Endothelial cell of umbilical vein (primary cell): ENCODE measurements at places on chromosomes 16 and 17.

GRCh38 chr16:67104845-67105244, 4.9 kb upstream of the PHAF1 start:
- peaks cover 2% of the 10 kb centered on the region for H3K36me3 ChIP-seq
- no peak overlapping the region for H3K27ac ChIP-seq
- H3K4me3 ChIP-seq, result no peak overlapping the region
- no peak for DNase-seq
- H3K27me3 ChIP-seq, result no peaks in the 10 kb centered on the region

DNA sequence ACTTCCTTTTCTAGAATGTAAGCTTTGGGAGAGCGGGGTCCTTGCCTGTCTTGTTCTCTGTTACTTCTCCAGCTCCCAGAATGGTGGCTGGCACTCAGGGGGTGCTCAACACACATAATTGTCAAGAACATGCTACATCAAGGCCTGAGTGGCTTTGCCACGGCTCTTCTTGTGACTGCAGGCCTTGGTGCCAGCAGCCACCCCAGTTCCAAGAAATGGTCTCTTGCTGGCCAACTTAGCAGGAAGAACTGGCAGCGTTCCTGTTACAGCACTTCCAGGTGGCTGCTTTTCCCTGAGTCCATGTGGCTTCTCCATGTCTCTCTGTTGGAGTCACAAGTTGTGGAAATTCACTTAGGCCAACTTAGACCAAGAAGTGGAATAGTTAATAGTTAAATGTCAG, 36.1 kb downstream of the PRKCB start:
- no peak overlapping the region for H3K4me3 ChIP-seq
- no peaks in the 10 kb centered on the region for H3K4me1 ChIP-seq
- no peaks in the 10 kb centered on the region for H3K36me3 ChIP-seq
- no peaks in the 10 kb centered on the region for H3K27me3 ChIP-seq
- H3K27ac ChIP-seq, result no peak overlapping the region

DNA sequence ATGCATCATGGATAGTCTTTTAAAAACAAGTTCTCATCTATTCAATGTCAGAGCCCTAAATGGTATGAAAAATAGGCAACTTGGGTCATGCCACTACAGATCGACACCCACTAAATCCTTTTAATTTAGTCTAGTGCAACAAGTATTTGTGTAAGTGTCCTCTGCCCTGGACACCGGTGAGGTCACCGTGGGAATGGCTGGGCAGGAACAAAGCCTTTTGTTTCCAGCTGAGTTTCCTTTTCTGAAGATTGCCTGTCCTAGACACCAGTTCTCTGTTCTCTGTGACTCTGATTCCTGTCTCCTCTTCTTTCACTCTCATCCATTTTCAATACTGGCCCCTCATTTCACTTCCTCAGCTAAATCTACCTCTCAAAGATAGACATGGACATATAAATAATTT, 446.5 kb downstream of the MAF start:
- no peak overlapping the region for H3K27ac ChIP-seq
- H3K4me1 ChIP-seq, result no peaks in the 10 kb centered on the region
- no peak overlapping the region for H3K4me3 ChIP-seq
- no peaks in the 10 kb centered on the region for H3K27me3 ChIP-seq
- no peaks in the 10 kb centered on the region for H3K36me3 ChIP-seq

- peaks cover 13% of the 10 kb centered on the region for H3K4me1 ChIP-seq
- no peak for DNase-seq
- H3K27me3 ChIP-seq, result no peaks in the 10 kb centered on the region
- peak overlapping the region; percentile 69 for H3K4me3 ChIP-seq
These were observed 480 bp downstream of the TSR3 start for GRCh38 chr16:1351215-1351581.

DNA sequence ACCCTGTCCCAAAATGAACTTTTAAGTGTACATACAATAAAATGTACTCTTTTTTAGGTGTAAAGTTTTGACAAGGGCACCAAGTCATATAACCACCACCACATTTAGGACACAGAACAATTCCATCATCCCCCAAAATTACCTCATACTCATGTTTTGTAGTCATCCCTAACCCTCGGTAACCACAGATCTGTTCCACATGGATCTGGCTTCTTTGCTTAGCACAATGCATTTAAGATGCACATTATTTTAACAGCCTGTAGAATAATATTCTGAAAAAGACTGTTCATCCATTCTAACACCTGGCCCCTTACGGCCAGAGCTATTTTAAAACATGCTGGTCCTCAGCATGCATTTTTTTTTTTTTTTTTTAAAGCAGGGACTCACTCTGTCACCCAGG, 25.2 kb upstream of the CFAP20 start:
- H3K27ac ChIP-seq, result no peak overlapping the region
- no peaks in the 10 kb centered on the region for H3K4me1 ChIP-seq
- DNase-seq, result no peak
- H3K36me3 ChIP-seq, result no peaks in the 10 kb centered on the region
- no peak overlapping the region for H3K4me3 ChIP-seq

DNA sequence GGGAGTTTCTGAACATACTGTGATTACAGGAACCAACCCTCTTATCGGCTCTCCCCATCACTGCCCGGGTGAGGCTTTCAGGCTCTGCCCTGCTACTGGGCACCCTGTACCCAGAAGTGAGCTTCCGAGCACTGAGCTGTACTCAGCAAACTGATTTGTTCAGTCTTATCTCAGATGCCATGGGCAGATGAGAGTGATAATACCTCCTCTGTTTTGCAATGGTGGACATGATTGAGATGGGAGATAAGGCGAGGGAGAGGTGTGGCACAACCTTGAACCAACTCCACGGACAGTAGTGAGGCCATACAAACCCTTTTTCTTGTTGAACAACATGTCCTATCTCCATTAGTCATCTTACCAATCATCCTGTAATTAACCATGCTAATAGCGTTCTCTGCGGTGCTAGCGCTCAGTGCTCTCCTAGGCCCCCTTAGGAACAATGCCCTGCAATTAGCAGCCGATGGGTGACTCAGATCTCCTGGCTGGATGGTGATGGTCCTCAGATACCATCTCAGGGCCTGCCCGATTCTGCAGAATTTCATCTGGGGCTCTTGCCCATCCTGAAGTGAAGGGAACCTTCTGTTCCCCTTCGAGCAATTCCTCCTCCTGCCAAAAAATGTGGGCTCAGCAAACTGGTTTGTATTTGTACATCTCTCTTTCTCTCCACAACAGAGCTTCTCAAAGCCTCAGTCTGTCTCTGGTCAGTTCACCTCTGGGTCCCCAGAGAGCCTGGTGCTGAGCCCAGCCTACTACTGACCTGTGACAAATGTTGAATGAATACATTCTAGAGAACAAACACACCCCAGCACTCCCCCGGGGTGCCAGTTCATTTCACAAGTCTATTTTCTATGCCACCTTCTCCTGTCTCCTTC, 139.3 kb upstream of the IRX3 start:
- no peaks in the 10 kb centered on the region for H3K36me3 ChIP-seq
- no peak overlapping the region for H3K27ac ChIP-seq
- H3K4me3 ChIP-seq, result no peak overlapping the region
- no peak for DNase-seq
- no peaks in the 10 kb centered on the region for H3K27me3 ChIP-seq
- H3K4me1 ChIP-seq, result no peaks in the 10 kb centered on the region

GRCh38 chr17:17377071-17377967, 74.1 kb downstream of the NT5M start:
- no peak overlapping the region for H3K27ac ChIP-seq
- H3K4me1 ChIP-seq, result no peaks in the 10 kb centered on the region
- DNase-seq, result no peak
- H3K27me3 ChIP-seq, result peaks cover 29% of the 10 kb centered on the region

- H3K27me3 ChIP-seq, result no peaks in the 10 kb centered on the region
- H3K4me1 ChIP-seq, result no peaks in the 10 kb centered on the region
- H3K36me3 ChIP-seq, result peaks cover 2% of the 10 kb centered on the region
- H3K4me3 ChIP-seq, result no peak overlapping the region
- DNase-seq, result no peak
- H3K27ac ChIP-seq, result no peak overlapping the region
These were observed 1.5 kb upstream of the SPEM1 start for GRCh38 chr17:7418472-7419152.

DNA sequence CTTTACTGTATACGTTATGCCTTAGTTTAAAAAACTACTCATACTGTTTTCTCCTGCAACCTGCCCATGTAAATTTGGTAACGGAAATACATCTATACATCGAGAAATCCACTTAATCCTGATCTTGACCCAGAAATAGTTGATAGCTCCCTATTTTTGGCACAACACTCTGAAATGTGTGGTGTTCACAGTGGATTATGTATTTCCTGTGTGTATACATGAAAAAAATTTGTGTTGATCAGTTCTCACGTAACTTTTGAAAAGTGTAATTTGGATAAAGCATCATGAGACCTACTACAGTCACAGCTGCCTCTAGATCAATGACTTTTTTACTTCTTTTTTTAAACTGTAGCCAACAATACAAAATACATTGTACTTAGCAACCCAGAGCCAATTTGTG, 90.7 kb downstream of the VMP1 start:
- H3K4me3 ChIP-seq, result no peak overlapping the region
- H3K27me3 ChIP-seq, result no peaks in the 10 kb centered on the region
- peaks cover 16% of the 10 kb centered on the region for H3K4me1 ChIP-seq
- DNase-seq, result no peak
- H3K27ac ChIP-seq, result no peak overlapping the region
- H3K36me3 ChIP-seq, result no peaks in the 10 kb centered on the region

DNA sequence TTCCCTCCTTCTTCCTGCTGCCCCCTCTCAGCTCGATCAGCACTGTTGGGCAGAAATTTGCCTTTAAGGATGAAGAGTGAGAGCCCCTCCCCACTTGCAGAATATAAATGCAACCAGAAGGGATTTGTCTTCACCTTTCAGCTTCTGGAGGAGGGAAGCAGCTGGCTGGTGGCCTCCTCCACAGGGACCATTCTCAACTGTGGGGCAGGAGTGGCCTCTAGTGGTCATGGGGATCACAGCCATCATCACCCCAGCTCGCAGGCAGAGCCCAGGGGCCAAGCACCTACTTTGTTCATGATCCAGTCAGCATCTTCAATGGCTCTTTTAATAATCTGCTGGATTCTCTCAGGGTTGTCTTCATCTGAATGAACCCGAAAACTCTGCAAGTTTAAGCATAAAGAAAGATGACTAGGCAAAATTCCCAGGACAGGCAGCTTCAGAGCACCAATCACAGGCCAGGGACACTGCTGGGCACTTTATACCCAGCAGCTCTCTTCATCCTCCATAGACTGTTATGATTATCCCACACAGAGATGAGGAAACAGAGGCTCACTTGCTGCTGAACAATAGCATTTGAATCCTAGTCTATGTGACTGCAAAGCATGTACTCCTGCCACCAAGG, 13.1 kb downstream of the LYRM9 start:
- peak; percentile 60 for DNase-seq
- H3K4me3 ChIP-seq, result no peak overlapping the region
- no peak overlapping the region for H3K27ac ChIP-seq
- no peaks in the 10 kb centered on the region for H3K36me3 ChIP-seq

DNA sequence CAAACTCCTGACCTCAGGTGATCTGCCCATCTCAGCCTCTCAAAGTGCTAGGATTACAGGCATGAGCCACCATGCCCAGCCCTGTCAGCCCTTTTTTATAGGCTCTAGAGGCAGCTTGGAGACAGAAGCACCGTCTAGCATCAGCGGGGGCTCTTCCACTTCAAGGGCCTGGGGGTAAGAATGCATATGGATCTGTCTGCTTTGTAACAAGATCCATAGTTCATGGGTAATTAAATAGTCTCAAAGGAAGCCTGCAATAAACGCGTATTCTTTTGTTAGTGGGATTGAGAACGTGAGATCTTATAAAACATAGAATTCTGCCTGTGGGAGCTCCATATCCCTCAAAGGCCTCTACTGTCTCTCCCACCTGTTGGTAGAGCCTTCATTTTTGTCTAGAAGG, 142.1 kb downstream of the SHISA6 start:
- H3K4me1 ChIP-seq, result no peaks in the 10 kb centered on the region
- no peak for DNase-seq
- H3K27me3 ChIP-seq, result no peaks in the 10 kb centered on the region

DNA sequence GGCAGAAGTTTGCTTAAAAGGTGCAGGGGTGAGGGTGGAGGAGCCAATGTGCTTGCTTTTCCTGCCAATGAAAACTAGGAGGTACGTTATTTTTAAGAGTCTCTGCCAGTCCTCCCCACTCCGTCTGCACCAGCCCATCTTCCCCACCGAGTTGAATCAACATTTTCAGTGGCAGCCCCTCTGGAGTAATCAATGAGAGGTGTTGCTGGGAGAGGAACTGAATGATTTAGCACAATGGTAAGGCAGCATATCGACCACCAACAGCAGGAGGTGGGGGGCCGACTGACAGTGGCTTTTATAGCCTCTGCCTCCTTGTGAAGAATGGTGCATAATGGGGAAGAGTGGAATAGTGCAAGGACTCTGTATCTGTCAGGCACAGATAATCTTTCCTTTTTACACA, 1465.0 kb upstream of the GOT2 start:
- H3K4me1 ChIP-seq, result no peaks in the 10 kb centered on the region
- H3K4me3 ChIP-seq, result no peak overlapping the region
- no peaks in the 10 kb centered on the region for H3K36me3 ChIP-seq

GRCh38 chr17:60165971-60166370, 16.2 kb downstream of the CA4 start:
- H3K36me3 ChIP-seq, result no peaks in the 10 kb centered on the region
- H3K27me3 ChIP-seq, result no peaks in the 10 kb centered on the region
- no peak overlapping the region for H3K4me3 ChIP-seq
- no peak for DNase-seq
- no peak overlapping the region for H3K27ac ChIP-seq

DNA sequence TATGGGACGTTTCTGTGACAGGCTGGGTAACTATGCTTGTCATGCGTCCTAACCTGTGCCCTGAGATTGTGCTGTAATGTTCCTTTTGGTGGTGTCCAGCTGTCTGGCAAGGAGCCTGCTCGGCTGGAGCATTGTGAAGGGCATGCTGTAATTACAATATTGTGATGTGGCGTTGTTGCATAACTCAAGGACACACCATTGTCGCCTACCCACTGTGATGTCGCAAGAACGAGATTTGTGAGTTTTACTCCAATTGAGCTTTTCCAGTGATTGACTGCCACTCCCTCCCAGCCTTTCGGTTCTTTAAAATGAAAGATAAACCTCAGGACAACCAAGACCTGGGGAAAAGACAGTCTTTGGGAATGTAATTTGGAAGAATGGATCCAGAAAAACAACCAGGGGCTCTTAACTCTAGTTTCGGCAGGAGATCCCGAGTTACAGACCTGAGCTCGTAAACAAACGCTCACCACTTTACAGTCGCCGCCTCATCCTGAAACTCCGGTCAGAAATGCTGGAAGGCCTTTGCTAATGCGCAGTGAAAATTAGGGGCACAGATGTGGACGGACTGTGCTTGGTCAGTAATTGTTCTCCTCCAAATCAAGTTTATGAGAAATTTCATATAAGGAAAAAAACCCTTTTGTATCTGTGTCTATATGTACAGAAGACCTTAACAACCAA, 1.3 kb downstream of the ZNF750 start:
- DNase-seq, result no peak
- no peaks in the 10 kb centered on the region for H3K36me3 ChIP-seq
- H3K27ac ChIP-seq, result no peak overlapping the region
- H3K4me1 ChIP-seq, result no peaks in the 10 kb centered on the region
- H3K27me3 ChIP-seq, result no peaks in the 10 kb centered on the region
